ENCODE measurements at places on chromosomes 3 and 15.

- DNase-seq = no peak
Observed at GRCh38 chr15:90638963-90639362, 78.2 kb upstream of the BLM start.

- no peak for DNase-seq
Observed at GRCh38 chr3:102133376-102133775, 284.1 kb downstream of the NFKBIZ start.

DNA sequence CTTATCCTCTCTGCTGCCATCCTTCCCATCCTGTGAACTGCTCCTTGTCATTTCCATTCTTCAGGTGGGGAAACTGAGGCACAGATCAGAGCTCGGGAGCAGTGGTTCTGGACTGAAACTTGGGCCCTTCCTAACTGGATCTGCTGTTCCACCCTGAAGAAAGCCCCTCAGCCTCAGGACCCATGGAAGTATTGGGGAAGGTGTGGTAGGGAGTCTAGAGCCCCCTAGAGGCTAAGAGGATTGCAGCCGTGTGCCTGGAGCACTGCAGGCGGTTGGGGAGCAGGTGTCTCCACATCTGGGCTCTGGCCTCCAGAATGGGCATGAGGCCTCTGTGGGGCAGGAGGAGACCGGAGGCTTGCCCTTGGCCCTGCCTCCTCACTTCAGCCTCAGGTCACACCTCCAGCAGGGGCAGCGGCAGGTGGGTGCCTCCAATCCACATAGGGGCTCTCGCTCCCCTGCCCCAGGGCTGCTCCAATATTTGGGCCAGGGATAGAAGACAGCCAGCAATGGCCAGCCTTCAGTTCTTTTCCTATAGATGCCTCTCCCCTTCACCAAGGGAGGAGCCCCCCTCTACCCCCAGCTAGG lies 28.1 kb downstream of the DNAJB8 start:
- DNase-seq = no peak

DNA sequence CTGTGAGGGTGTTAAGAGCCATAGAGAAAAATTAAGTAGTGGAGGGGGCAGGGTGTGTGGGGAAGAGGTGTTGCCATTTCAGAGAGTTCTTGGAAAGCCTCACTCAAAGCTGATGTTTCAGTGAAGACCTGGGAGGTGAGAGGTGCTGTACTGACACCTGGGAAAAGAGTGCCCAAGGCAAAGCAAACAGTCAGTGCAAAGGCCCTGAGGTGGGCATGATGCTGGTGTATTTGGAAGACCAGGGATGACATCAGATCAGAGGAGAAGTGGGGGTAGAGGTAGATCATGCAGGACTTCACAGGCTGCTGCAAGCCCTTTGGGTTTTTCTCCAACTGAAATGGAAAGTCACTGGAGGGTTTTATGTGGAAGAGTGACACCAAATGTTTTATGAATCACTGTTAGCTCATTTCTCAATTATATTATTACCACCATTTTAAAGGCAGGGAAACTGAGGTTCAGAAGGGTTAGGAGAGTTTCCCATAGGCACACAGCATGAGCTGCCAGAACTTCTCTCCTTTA lies 42.8 kb upstream of the SMAD3 start:
- DNase-seq = no peak

DNA sequence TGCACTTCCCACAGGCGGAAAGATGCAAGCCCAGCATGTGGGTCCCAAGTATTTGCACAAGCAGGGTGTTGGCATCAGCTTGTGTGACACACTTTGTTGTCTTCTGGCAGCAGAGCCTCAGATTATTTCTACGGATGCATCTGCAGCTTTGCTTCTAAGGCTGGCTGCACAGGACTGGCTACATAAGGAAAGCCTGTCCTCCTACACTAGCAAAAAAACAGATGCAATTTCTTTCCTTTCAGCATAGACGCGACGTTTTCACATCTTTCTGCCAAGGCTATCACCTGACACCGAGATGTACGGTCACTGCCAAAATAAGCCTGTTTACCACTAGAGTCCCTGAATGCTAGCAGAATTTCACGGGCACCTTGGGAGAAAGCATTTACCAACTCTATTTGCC lies 13.5 kb downstream of the MRPS11 start:
- DNase-seq = no peak

DNA sequence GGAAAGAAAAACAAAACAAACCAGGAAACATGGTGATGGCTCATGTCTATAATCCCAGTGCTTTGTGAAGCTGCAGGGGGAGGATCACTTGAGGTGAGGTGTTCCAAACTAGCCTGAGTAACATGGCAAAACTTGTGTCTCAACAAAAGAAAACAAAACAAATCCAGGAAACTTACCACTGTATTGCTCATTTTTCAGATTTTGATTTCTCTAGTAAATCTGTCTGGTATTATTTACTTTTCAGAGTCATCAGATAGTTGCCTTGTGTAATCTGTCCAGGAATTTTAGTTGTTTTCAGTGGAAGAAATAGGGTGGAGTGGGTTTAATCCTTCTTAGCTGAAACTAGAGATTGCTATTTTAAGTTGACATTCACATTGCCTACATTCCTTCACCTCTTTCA lies 91.8 kb upstream of the ALCAM start:
- no peak for DNase-seq

- no peak for DNase-seq
Observed at GRCh38 chr3:55486857-55487380, at the start of gene WNT5A. Gene WNT5A, minus strand, starts transcription at chr3:55487306. Its CDS starts 321 bp downstream, at chr3:55486985.

DNA sequence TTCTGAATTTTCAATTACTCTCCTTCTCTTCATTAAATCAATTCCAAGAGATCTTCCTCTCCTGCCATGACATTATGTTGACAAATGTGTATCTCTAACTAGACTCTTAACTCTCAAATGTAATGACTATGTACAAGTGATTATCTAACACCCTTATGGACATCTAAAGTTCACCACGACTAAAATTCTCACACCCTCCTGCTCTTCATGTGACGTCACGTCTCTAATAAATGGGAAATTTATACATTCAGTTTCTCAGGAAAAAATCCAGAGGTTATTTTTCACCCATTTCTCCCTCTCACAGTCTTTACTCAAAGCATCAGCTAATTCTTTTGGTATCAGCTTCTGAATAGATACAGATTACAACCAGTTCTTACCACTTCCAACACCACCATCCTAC lies 237.5 kb upstream of the EPHA6 start:
- no peak for DNase-seq

DNA sequence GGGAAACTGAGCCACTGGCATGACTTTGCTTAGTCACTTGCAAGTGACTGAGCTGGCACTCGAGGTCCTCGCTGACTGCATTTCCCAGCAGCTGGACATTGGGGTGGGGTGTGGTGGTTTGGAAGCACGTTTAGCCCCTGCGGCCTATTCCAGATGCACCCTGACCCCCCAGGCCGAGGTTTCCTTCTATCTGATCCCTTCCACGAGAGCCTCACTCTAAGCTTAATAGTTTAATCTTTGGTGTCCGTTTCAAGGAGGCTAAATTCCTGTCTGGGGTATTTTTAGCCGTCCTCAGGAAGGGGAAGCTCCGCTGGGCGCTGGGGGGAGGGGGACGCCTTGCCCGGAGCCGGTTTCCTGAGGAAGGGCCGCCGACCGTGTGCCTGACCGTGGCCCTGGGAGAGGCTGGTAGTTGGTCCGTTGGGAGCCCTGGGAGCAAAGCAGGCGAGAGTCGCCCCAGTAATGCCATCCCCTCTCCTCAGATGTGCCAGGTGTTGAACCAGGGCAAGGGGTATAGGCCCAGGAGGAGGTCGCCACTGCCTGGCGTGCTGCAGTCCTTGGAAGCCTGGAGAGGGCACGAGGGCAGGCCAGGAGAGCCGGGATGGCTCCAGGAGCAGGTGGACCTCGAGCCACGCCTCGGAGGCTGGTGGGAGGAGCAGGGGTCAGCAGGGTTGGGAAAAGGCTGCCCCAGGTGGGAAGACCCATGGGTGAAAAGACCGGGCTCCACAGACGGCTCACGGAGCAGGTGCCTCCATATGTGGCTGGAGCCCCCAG lies 37.2 kb downstream of the IDH2 start:
- no peak for DNase-seq

DNA sequence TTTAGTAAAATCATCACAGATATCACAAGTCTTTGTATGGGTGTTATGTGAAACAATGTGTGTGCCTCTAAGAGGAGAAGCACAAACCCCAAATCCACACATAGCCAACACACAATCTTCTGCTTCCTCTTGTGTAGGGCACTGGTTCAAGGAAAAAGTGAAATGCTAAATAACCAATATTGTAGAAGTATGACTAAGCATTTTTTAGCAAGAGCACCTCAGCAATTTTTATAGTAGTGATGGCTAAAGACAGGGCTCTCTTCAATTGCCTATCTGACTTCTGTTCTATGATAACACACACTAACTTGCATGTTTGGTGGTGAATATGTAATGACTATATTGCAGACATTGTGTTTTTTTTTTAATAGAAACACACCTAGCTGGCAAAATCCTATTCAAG lies 997.9 kb upstream of the ALCAM start:
- no peak for DNase-seq

GRCh38 chr3:184540777-184541681 lies 20.6 kb upstream of the EPHB3 start:
- DNase-seq = peak; percentile 94

DNA sequence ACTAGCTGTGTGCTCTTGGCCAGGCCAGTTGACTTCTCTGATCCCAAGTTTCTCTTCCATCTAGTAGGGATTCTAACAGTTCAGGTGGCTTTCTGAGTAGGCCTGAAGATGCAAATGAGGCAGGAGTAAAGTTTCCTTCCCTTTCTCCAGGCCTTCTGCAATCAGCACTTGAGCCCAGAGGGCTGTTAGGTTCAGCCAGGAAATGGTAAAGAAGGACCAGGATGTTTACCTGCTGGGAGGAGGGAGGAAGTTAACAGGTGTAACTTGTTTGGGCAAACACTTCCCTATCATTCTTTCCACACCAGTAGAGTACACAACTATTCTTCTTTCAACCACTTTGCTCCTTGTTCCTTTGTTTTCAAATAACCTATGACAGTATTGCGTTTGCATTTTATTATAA lies 13.3 kb upstream of the TNFSF10 start:
- peak; percentile 64 for DNase-seq

DNA sequence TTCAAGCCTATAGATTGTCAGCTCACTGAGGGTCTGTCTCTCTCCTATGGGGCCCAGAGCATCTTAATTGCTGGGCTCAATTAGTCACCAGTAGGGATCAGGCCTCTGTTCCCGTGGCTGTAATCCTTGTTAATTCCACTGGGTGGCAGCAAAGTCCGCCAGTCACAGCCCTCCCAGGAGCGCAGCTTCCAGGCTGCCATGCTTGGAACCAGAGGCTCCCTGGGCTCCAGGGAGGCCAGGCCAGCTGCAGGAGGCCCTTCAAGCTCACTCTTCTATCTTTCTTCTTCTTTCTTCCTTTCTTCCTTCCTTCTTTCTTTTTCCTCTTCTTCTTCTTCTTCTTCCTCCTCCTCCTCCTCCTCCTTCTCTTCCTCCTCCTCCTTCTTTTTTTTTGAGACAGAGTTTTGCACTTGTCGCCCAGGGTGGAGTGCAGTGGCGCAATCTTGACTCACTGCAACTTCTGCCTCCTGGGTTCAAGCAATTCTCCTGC lies 14.4 kb downstream of the RNU5B-1 start:
- DNase-seq = peak; percentile 53

DNA sequence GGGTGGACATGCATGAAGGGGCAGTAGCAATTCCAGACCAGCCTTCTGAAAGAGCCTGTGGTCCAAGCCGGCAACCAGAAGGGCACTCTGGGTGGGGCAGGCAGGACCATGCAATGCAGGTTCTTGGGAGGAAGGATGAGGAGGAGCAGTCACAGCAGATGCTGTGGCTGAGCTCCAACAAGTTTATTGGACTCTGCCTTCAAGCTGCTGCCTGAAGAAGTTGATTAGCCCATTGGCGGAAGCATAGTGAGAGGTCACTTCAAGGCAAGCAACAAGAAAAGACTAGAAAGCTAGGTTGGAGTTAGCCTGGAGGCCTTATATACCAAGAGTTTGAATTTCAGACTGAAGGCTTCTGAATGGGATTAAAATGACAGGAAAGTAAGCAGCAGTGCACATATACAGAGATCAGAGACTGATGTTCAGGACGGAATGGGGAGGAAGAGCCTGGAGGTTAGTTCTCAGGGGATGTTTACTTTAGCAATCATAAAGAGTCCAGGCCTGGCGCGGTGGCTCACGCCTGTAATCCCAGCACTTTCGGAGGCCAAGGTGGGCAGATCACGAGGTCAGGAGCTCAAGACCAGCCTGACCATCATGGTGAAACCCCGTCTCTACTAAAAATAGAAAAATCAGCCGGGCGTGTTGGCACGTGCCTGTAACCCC lies 39.9 kb downstream of the SFMBT1 start:
- no peak for DNase-seq

GRCh38 chr3:152331018-152331541 lies 62.4 kb downstream of the MBNL1 start:
- DNase-seq = no peak

DNA sequence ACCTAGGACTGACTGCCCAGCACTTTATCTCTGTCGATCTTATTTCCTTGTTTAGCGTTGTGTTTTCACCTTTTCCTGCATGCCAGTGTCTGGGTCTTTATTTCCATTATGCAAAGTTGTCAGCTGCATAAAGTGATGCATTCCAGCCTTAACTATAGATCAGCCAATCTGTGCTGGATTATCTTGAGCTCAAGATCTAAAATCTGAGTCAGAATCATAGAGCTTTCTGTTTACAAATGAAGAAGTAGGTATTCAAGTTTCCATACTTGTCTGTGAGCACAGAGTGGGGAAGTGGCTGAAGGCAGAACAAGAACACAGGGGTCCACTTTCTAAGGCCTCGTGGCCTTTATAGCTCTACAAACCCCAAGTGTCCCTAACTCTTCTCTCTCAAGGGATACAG lies 82.4 kb upstream of the PLCL2 start:
- no peak for DNase-seq

- DNase-seq = no peak
Observed at GRCh38 chr3:2661078-2661477, 449.1 kb downstream of the IL5RA start.

DNA sequence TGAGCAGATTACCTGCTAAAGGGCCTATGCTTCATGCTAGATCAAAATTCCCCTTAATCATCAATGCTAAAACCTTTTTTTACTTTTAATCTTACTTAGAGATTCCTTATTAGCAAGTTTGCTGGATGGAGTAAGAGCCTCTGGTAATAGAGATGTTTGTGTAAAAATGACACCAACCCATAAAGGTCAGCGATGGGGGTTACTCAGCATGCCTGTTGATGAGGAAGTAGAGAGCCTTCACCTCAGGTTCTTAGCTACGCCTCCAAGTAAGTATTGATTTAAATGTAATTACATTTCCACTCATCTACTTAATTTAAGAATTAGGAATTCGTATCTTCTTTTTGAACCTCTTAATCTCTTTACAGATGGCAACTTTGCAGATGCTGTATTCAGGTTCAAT lies 38.8 kb downstream of the DNAJC13 start:
- DNase-seq = no peak
